Bone marrow (tissue), 2 donors: ENCODE measurements at places on chromosomes 1 and 21.

- no peak for DNase-seq
These were observed 34.0 kb downstream of the PCSK9 start for GRCh38 chr1:55073187-55073916.

DNA sequence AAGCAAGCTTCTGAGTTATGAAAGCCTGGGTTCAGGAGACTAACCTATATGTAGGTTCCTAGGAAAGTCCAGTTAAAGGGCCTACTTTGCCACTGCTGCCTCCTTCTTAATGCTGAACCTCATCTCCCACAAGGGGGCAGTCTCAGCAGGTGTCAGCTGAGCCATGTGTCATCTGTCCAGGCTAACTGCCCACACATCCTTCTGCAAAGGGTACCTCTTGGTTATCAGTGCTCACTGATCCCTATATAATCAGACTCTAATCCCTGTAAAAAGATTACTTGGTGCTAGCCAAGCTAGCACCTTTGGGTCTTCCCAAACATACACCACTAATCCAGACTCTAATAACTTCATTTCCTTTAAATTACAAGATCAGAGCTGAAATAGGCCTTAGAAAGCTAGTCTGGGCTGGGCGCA is 9.0 kb downstream of the PRDX1 start:
- peak; percentile 41 for DNase-seq

- DNase-seq = no peak
These were observed 160.0 kb downstream of the SEC16B start for GRCh38 chr1:177809819-177810218.

DNA sequence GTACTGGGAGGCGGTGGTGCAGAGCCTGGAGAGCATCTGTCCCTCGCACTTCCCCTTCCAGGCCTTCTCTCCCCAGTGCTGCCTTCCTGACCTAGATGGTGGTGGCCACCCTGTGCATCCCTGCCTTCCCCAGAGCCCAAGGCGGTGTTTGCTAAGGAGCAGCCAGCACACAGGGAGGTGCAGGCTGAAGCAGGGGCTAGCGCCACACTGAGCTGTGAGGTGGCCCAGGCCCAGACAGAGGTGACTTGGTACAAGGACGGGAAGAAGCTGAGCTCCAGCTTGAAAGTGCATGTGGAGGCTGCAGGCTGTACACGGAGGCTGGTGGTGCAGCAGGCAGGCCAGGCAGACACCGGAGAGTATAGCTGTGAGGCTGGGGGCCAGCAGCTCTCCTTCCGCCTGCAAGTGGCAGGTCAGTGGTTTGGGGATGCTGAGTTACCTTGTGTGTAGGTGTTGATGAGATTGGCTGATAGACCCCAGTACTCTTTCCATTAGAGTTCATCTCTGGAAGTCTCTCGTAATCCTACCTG is 51.6 kb downstream of the OBSCN start:
- no peak for DNase-seq

GRCh38 chr1:237013608-237014007 is 9.4 kb upstream of the MT1HL1 start:
- no peak for DNase-seq

GRCh38 chr1:231806623-231807495 is 180.3 kb downstream of the DISC1 start:
- DNase-seq = peak; percentile 12

DNA sequence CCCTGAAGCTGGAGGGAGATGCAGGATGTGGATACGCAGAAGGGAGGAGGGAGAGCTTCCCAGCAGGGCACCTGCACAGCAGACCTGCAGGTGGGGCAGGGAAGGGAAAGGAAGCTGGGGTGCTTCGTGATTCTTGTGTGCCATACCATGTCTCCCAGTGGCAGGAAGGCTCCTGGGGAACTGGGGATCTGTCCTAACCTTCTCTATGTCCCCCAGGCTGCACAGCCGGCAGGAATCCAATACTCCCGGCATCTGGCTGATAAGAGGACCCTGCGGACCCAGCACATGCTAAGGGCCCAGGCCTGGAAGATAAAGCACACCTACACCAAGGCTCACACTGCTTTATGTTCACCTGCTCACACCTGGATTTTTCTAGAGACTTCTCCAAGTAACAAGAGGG is 79.4 kb downstream of the ITPKB start:
- DNase-seq = no peak

GRCh38 chr1:109255097-109255651 is 5.8 kb downstream of the CELSR2 start:
- no peak for DNase-seq

DNA sequence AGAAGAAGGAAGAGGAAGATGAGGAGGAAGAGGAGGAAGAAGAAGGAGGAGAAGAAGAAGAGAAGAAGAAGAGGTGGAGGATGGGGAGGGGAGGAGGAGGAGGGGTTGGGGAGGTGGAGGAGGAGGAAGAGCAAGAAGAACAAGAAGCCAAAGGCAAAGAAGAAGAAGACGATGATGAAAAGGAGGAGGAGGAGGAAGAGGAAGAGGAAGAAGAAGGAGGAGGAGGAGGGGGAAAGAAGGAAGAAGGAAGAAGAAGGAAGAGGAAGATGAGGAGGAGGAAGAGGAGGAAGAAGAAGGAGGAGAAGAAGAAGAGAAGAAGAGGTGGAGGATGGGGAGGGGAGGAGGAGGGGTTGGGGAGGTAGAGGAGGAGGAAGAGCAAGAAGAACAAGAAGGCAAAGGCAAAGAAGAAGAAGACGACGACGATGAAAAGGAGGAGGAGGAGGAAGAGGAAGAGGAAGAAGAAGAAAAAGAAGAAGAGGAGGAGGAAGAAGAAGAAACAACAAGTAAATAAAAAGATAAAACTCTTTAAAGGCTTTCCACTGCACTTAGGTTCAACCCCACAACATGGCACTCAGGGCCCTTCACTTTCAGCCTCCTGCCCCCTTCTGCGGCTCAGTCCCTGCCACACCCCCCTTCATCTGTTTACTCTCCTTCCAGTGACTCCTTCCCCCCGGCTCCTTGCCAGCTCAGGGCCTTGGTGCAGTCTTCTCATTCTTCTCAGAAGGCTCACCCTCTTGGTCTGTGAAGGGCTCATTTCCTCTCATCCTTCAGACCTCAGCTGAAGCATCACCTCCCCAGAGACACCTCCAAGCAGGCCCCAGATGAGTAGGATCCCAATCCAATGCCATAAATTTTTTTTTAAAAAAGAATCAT is 114.0 kb downstream of the KCNN3 start:
- DNase-seq = no peak

DNA sequence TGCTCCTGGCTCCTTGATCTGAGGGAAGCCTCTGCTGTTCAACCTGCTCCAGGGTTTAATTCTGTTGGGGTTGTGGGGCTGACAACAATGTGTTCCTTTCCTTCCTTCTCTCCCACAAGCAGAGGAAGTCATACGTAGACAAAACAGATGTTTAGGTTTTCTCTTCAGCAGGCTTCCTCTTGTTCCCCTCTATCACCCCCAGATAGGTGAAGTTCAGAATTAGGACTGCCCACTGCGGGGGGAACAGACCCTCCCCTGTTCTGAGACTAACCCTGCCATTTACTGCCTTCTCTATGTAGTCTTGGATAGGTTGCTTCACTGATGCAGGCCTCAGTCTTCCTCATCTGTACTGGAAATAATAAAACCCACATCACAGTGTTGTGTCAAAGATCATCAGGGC is 30.0 kb upstream of the NRDC start:
- DNase-seq = no peak

GRCh38 chr1:240399381-240399780 is 212.6 kb downstream of the GREM2 start:
- DNase-seq = no peak

- DNase-seq = peak; percentile 51
These were observed at the start of gene RIT1 for GRCh38 chr1:155911156-155912055. RIT1 (minus strand) TSS chr1:155911349; CDS start chr1:155910761, 588 bp downstream.

GRCh38 chr21:27248814-27249213 is 281.9 kb upstream of the ADAMTS5 start:
- no peak for DNase-seq

GRCh38 chr1:201460814-201461644 is 8.0 kb downstream of the PHLDA3 start:
- DNase-seq = no peak

DNA sequence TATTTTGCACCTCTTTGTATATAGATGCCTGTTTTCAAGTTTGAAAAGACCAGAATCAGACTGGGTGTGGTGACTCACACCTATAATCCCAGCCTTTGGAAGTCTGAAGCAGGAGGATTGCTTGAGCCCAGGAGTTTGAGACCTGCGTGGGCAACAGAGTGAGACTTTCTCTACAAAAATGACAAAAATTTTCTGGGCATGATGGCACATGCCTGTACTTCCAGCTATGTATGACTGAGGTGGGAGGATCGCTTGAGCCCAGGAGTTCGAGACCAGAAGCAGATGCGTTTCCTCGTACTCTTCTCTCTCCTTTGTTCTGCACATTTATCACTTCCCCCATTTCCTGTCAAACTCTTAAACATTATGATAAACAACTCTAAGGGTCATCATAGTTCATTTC is 310.0 kb upstream of the SNX7 start:
- DNase-seq = peak; percentile 52

- no peak for DNase-seq
These were observed 12.1 kb downstream of the LRP8 start for GRCh38 chr1:53315456-53316423.

DNA sequence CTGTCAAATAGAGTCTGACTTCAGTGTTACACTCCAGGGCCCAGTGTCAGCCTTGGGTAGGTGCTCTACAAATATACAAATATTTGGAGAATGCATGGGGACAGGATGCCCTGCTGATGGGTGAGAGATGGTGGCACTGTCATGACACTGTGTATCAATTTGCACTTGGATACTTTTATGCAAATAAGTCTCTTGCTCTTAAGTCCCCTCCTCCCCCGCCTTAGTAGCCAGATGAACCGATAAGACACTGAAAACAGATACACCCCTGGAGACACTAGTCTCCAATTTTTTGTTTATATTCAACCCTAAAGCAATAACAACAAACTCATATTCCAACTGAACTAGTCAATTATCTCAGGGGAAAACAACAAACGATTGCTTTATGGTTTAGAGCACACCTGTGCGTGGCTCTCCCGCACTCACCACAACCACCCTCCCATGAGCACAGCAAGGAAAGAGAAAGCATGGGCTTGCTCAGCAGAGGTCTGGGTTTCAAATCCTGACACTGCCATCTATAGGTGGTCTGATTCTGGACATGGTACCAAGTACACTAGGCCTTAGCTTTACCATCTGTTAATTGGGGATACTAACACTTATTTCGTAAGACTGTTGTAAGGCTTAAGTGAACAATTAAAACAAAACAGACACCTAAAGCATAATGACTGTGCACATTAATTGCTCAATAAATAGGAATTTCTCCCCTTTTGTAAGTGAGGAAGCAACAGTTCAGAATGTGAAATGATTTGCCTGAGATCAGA is 50.3 kb downstream of the HIVEP3 start:
- no peak for DNase-seq

DNA sequence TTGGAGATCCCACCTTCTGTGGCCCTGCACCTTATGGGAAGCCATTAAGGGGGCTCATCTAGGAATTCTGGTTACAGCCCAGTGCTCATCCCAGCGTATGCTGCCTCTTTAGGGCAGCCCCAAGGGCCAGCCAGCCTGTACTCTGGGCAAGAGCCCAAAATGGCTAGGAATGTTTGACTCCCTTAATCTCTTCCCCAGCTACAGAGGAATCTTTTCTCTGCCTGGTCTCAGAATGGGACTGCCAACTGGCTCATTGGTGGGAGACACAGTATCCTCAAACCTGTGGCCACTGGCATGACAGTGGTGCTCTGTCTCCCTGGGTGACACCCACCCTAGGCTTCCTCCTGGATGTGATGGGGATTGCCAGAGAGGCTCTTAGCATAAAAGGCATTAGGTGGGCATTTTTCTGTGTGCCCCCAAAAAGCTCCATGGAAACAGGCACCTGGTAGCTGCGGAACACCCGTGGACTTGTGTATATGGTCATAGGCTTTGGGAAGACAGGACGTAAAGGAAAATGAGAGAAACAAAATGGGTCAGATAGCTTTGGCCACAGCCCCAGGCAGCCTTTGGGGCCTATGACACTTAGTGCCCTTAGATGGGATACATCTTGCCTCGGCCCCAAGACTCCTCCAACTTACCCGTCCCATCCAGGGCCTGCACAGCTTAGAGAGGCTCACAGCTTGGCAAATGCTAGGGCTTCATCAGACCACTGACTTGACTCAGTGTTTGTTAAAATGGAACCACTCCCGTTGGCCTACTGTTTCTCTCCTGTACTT is 6.9 kb downstream of the TMEM81 start:
- DNase-seq = no peak
